A673 (cell line): ENCODE measurements at places on chromosomes 5 and 9.

- no peak overlapping the region for H3K27ac ChIP-seq
- DNase-seq = no peak
- H3K36me3 ChIP-seq = no peaks in the 10 kb centered on the region
- H3K27me3 ChIP-seq = no peaks in the 10 kb centered on the region
Observed at GRCh38 chr5:85906460-85906859, 711.3 kb upstream of the COX7C start.

DNA sequence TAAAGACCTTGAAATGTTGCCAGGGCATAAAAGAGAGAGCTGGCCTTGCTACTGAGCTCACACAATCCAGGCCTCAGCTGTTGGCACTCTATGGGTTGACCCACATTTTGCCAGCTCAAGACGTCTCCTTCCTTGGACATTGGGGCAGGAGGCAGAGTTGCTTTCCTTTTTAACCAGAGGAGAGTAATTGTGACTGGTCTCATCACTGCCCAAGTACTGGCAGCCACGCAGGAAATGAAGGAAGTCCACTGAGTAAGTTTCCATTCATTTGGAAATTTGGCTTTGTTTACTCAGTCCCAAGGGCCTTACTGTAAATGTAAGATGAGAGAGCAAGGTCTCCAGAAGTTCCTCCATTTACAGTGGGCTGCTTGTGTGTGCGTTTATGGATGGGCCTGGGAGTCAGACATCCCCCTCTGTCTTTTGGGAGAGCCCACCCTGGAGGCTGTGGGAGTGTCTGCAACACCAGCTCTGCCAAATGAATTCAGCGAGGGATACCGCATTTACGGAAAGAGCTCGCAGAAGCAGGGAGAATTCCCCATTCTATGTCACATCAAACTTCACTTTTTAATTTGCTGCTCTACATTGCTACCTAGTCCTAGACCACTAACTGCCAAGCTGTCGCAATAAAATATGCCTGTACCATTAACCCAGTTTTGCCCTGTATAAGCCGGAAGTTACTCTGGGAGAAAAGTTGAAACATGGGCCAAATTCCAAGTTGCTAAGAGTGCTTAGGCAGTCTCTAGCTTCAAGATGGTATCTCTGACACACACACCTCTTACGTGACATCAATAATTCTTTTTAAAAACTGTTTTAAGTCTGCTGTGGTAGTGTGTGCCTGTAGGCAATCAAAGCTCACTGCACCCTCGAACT lies 24.5 kb upstream of the PDZD2 start:
- no peaks in the 10 kb centered on the region for H3K36me3 ChIP-seq
- no peak overlapping the region for H3K4me3 ChIP-seq
- H3K4me1 ChIP-seq = no peaks in the 10 kb centered on the region
- no peak overlapping the region for H3K27ac ChIP-seq

GRCh38 chr5:136528481-136529030 lies 163.2 kb upstream of the TRPC7 start:
- H3K4me3 ChIP-seq = no peak overlapping the region
- H3K27me3 ChIP-seq = peaks cover 25% of the 10 kb centered on the region
- no peaks in the 10 kb centered on the region for H3K36me3 ChIP-seq
- DNase-seq = no peak
- no peak overlapping the region for H3K27ac ChIP-seq

GRCh38 chr5:154595662-154596061 lies 117.6 kb upstream of the HAND1 start:
- no peaks in the 10 kb centered on the region for H3K27me3 ChIP-seq
- no peak overlapping the region for H3K27ac ChIP-seq
- DNase-seq = no peak
- no peak overlapping the region for H3K4me3 ChIP-seq

DNA sequence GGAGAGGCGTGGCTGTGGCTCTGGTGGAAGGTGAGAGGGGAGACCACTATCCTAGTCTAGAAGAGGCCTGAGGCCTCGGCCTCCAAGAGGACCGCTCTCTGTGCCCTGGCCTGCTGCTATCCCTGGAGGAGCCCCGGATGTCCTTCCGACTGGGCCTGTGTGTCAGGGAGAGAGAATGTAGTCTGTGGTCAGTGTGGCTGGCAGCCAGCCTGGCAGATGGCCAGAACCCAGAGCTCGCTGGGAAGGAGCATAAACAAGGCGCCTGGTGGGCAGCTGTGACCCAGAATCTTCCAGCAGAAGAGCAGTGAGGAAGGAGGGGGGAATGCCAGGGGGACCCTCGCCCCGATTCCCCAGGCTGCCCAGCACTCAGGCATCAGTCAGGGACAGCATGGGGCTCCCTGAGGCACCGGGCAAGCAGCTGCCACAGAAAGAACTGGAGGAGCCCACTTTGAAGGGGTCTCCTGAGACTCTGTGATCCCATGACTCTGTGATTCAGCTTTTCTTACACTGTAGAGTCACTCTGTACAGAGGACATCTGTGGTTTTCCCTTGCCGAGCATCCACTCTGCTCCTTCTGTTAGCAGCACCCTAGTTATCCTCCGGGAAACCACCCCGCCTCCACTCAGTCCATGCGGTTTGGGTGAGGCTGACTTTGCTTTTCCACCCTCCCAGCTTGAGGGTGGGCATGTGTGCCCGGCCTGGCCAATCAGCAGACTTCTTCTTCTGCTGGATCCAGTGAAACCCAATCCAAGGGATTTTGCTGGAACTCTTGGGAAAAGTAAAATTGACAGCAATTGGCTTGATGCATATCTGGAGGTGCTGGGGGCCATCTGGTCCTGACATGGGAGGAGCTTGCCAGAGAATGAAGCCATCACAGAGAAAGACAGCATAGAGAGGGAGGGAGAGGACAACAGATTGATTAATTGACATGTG lies 46.2 kb upstream of the PWWP2A start:
- H3K27me3 ChIP-seq = no peaks in the 10 kb centered on the region
- peaks cover 22% of the 10 kb centered on the region for H3K4me1 ChIP-seq
- DNase-seq = peak; percentile 73
- H3K27ac ChIP-seq = peak overlapping the region; percentile 80
- H3K4me3 ChIP-seq = no peak overlapping the region

- H3K27ac ChIP-seq = peak overlapping the region; percentile 15
- H3K4me3 ChIP-seq = peak overlapping the region; percentile 95
- peaks cover 32% of the 10 kb centered on the region for H3K4me1 ChIP-seq
- peaks cover 60% of the 10 kb centered on the region for H3K36me3 ChIP-seq
- no peak for DNase-seq
Observed at GRCh38 chr9:72362118-72362531, 2.9 kb downstream of the ZFAND5 start.

DNA sequence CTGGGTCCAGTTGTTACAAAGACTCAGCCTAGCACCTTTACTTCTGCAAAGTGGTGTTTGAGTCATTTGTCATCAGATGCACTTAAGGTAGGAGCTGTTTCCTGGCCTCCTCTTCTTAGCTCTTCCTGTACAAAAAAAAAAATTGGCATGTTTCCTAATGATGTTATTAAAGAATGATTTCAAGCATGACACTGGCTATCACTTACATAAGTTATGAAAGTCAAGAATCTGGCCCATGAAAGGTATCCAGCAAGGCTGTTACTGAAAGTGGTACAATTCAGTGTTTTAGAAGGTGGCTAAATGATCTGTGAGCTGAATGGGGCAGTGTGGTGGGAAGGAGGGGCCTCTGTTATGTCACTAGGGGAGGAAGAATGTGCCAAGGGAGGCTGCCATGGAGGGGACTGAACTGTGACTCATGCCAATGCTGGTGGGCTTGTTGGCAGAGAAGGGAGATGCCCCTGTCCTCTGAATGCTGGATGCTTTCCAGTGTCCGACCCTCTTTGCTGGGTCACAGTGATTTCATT lies 175.1 kb upstream of the MAP1B start:
- H3K27ac ChIP-seq = no peak overlapping the region
- no peaks in the 10 kb centered on the region for H3K27me3 ChIP-seq
- H3K4me3 ChIP-seq = no peak overlapping the region
- DNase-seq = no peak

DNA sequence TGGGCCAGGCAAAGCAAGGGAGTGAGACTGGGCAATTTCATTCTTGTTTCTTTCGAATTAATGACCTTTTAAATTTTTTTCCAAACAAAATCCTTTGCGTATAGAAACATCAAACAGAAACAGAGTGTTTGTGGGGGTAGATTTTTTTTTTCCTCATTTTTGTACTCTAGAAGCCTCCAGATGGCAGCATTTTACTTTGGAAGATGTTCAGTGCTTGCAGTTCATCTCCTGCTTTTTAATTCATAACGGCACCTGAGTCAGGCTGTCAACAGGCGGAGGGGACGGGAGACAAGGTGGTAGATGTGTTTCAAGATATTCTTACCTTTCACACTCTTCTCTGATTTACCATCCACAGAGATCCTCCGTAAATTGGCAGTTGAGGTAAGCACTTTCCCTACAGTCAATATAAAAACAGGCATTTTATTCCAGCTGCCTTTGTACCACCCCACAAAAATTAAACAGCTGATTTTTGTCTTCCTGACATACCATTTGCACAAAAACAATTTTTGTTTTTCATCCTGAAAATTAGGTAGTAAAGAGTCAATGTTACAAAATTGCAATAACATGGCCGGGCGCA lies 99.5 kb upstream of the FBXL17 start:
- no peaks in the 10 kb centered on the region for H3K27me3 ChIP-seq
- H3K27ac ChIP-seq = no peak overlapping the region
- DNase-seq = peak; percentile 70
- H3K4me3 ChIP-seq = no peak overlapping the region
- H3K4me1 ChIP-seq = no peaks in the 10 kb centered on the region

- peak; percentile 85 for DNase-seq
- peaks cover 6% of the 10 kb centered on the region for H3K27me3 ChIP-seq
- H3K4me3 ChIP-seq = no peak overlapping the region
Observed at GRCh38 chr5:671459-672328, 21.5 kb downstream of the TPPP start.

DNA sequence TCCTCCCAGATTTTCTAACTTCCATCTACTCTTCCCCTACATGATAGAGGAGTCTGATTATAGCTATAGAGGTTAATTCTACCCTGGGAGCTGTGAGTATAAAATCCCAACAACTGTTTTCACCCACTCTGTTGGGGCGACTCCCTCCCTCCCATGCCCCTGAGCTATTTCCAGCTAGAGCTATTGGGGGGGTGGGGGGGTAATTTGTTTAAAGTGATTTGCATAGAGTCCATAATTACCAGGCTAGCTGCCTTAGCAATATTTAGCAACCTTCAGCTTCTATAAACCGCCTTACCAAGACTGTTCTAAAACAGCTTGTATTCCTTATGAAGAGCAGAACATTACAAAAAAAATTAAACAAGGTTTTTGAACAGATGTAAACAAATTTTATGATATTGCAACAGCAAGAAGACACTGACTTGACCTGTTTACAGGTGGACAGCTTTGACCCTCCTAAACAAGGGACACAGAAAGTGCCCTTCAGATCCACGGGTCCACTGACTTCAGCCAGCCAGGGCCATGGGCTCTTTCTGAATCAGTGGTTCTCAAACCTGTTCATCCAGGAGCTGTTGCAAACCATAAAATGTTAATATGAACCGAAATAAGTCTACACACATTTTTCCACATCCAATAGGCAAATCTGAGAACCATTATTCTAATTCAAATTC lies 98.2 kb downstream of the OTULIN start:
- H3K4me1 ChIP-seq = no peaks in the 10 kb centered on the region
- no peak overlapping the region for H3K27ac ChIP-seq
- no peak overlapping the region for H3K4me3 ChIP-seq
- no peaks in the 10 kb centered on the region for H3K36me3 ChIP-seq
- H3K27me3 ChIP-seq = no peaks in the 10 kb centered on the region
- DNase-seq = no peak

- H3K27me3 ChIP-seq = no peaks in the 10 kb centered on the region
- no peaks in the 10 kb centered on the region for H3K36me3 ChIP-seq
- H3K4me1 ChIP-seq = no peaks in the 10 kb centered on the region
Observed at GRCh38 chr9:118283488-118283887, 579.3 kb downstream of the TLR4 start.

GRCh38 chr5:17852740-17853139 lies 218.5 kb downstream of the TAF11L14 start:
- no peaks in the 10 kb centered on the region for H3K36me3 ChIP-seq
- peaks cover 19% of the 10 kb centered on the region for H3K4me1 ChIP-seq
- no peak overlapping the region for H3K27ac ChIP-seq
- DNase-seq = no peak
- H3K4me3 ChIP-seq = no peak overlapping the region
- no peaks in the 10 kb centered on the region for H3K27me3 ChIP-seq

DNA sequence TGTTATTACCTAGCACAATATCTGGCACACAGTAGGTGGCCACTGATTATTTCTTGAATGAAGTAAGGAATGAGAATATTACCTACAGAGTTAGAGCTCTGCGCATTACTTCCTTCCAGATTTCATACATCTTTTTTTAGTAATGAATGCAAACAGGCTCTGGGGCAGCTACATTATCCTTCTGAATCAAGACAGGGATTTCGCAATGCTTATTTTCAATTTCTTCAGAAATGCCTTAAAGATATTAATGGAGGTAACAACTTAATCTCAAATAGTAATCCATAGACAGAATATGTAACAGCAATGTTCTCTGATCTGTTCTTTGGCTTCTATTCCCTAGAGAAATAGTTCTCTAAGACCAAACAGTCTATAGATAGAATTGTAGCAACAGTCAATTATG lies 32.6 kb downstream of the CDKN2A start:
- no peaks in the 10 kb centered on the region for H3K36me3 ChIP-seq
- H3K4me3 ChIP-seq = no peak overlapping the region
- no peaks in the 10 kb centered on the region for H3K27me3 ChIP-seq
- no peak overlapping the region for H3K27ac ChIP-seq
- no peak for DNase-seq

DNA sequence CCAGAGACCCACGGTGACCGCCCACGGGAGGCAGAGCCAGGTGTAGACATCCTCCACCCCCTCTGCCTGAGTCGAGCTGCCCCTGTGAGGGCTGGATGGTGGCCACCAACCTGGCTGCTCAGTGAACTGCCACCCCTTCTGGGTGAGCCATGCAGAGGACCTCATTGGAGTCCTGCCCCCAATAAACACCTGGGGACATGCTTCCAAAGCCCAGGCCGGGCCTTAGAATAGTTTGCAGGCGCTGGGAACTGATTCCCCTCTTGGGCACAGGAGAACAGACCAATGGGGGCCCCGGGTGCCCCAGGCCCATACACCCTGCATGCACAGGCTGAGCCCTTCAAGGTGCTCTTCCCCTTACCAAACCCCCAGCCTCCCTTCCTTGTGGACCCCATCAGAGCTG lies 38.1 kb upstream of the GFPT2 start:
- H3K36me3 ChIP-seq = no peaks in the 10 kb centered on the region
- no peaks in the 10 kb centered on the region for H3K27me3 ChIP-seq
- no peak overlapping the region for H3K27ac ChIP-seq
- no peak overlapping the region for H3K4me3 ChIP-seq

DNA sequence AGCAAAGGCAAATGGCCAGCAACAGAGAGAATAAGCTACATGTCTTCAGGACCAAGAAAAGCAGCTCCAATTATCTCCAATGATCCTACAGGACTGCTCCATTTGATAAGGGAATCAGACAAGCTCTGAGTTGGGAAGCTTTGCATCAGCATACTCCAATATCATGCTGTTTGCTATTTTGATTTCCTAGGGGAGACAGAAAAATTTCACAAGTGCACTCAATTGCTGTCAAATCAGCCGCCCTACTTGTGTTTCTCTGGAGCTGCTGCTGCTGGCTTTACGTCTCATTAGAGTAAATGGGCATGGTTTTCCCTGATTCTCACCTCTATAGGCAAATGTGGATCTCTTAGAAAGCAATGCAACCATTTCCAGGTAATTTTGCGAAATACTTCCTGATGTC lies 201.7 kb downstream of the PRELID2 start:
- H3K27ac ChIP-seq = no peak overlapping the region
- DNase-seq = no peak
- H3K4me1 ChIP-seq = peaks cover 6% of the 10 kb centered on the region
- no peaks in the 10 kb centered on the region for H3K27me3 ChIP-seq
- H3K36me3 ChIP-seq = no peaks in the 10 kb centered on the region

GRCh38 chr9:90024823-90025222 lies 420.0 kb downstream of the GADD45G start:
- H3K36me3 ChIP-seq = no peaks in the 10 kb centered on the region
- no peaks in the 10 kb centered on the region for H3K4me1 ChIP-seq
- peaks cover 4% of the 10 kb centered on the region for H3K27me3 ChIP-seq
- no peak overlapping the region for H3K4me3 ChIP-seq
- no peak overlapping the region for H3K27ac ChIP-seq
